ENCODE measurements at places on chromosomes 4 and X.

DNA sequence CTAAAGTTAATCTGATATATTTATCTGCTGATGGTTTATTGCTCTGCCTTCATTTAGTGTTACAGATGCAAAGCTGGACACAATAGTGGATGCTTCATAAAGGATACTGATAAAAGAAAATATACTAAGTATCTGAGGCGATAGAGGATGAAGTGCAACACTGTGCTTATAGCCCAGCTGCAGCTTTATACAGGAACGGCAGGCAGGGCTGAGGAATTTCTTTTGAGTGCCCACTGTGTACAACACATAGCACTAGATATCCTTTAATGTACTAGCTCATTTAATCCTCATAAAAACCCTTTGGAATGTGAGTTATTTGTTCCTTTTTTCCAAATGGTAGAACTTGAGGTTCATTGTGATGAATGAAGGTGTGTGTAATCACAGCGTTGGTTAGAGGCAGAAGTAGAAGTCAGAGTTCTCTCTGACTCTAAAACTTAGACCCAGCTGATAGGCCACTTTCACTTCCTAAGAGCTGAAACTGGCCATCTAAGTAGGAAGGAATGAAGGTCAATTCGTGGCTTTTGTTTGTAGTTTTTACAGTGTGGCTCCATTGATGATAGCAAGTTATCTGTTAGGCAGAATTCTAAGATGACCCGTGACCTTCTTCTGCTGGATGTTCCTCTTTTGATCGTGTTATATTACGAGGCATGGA, 138.0 kb downstream of the VEGFC start:
- no peak for DNase-seq

GRCh38 chr4:12595986-12596385, 888.2 kb downstream of the RAB28 start:
- no peak for DNase-seq

GRCh38 chr4:4217113-4217512, 9.6 kb downstream of the OTOP1 start:
- DNase-seq, result no peak

GRCh38 chr4:185358959-185359358, 36.8 kb downstream of the LRP2BP start:
- no peak for DNase-seq

DNA sequence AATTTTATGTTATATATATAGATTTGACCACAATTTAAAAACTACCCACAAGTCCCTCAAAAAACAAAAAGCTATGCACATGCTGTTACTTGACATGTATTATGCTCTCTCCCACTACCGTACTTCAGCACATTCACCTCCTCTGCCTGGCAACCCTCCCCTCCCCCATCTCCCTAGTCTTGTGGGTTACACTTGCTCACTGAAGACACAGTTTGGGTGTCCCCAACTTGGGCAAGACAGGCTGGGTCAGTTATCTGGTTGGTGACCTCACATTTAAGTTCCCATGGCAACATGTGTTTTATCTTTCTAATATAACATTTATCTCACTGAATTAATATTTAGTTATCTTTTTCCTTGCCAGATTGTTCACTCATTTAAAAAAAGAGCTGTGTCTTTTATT, 32.7 kb downstream of the SEC24D start:
- no peak for DNase-seq

DNA sequence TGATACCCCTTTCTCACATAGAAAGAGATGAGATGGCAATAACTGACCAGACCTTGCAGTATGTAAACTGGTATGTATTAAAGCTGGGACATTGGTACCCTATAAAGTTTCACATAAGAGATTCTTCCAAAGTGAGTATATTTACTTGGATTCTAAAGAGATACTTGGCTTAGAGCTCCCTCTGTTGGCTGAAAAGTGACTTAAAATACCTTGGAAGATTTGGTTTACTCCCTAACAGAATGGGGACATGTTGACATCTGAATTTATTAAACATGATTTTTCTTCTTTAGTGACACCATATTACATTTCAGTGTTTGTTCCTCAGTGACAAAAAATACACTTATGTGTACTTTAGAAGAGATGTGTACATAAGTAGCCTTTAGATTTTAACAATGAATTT, 47.9 kb upstream of the RGN start:
- DNase-seq, result no peak

GRCh38 chr4:81605271-81605670, 133.6 kb upstream of the RASGEF1B start:
- DNase-seq, result no peak

DNA sequence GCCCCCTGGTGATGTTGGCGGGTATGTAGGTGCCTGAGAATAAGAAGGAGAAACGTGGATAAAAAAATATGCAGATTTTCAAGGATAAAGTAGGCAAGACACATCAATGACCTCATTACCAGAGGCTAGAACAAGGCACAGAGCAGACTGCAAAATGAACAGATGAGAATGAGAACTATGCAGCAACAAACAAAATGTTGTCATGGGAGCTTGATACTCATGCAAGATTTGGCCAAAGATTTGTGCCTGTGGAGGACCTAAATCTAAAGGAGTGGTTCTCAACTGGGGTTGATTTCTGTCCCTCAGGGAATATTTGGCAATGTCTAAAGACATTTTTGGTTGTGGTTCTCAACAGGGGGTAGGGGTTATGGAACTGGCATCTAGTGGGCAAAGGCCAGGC, 177.3 kb downstream of the FRMPD4 start:
- no peak for DNase-seq

GRCh38 chr4:72974694-72975487, 94.6 kb downstream of the COX18 start:
- no peak for DNase-seq

GRCh38 chrX:103607364-103608305, at the start of gene TCEAL3:
Gene TCEAL3 (plus strand): TSS chrX:103607963. CDS start chrX:103609065, 1,102 bp downstream.
- DNase-seq, result peak; percentile 25

DNA sequence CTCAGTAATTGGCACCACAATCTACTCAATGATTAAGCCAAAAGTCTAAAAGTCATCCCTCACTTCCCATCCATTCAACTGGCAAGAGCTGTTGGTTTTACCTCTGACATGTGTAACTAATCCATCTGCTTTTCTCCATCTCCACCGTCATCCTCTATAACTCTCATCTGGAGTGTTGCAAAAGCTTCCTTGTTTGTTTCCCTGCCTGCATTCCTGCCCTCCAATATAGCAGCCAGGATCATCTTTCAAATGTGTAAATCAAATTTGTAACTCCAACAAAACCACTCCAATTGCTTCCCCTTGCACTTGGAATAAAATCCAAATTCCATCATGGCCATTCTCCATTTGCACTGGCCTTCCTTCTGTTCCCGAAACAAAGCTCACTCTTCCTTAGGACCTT, 4.3 kb upstream of the PLAC8 start:
- no peak for DNase-seq

DNA sequence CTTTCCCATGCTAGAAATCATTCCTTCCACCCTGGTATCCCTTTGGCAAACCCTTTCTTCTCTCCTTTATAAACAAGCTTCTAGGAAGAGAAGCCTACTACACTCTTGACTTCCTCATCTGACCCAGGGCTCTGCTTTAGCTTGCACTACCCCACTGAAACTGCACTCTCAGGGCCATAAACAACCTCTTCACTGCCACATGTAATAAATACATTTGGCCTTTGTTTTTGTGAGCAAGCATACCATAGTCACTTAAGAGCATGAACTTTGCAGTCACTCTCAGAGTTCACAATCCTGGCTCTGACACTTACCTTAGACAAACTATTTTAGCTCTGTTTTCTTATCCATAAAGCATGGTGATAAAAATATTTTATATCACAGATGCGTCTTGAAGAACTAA, 50.7 kb upstream of the USP38 start:
- DNase-seq, result no peak

GRCh38 chr4:13137390-13137789, 346.8 kb downstream of the RAB28 start:
- no peak for DNase-seq

- no peak for DNase-seq
These were observed 341 bp upstream of the PRPS2 start for GRCh38 chrX:12790885-12791256.

GRCh38 chr4:150289881-150290280, 211.6 kb downstream of the DCLK2 start:
- no peak for DNase-seq

DNA sequence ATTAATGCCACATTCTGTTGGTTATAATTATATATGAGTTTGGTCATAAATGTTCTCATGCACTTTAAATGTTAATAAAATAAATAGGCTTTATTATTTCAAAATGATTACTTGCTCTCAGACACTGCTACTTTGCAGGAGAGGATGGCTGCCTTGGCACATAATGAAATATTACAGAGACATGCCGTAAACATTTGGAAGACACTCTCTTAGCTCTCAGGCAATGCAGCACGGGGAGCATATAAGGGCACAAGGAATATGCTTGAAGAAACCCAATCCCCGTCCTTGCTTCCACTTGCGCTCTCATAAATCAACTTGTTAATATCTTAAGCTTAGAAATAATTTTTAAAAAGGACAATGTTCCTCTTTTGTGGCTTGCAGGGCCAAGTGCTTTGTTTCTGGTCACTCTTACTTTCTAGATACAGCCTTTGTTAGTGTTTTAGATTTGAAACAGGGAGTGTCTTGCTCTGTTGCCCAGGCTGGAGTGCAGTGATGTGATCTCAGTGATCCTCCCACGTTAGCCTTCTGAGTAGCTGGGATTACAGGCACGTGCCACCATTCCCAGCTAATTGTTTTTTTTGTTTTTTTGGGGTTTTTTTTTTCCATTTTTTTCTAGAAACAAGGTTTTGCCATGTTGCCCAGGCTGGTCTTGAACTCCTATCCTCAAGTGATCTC, 445.0 kb downstream of the SPRY1 start:
- DNase-seq, result no peak

DNA sequence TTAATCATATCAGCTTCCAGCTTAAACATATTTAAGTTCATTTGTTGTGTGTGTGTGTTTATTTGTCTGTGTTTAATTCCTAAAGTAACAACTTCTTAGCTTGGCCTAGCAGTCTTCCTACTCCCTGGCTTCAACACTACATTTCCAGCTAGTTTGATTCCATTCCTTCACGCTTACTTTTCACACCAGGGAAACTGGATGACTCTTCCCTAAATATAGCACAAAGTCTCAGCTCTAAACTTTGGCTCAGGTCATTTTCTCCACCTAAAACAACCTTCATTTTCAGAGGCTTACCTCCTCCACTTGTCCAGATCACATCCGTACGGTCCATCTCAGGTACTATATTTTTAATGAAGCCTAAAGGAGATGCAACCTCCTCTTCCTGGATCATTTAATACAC, 94.4 kb downstream of the KCTD8 start:
- DNase-seq, result no peak

GRCh38 chr4:88060431-88060830, 53.0 kb downstream of the PKD2 start:
- DNase-seq, result no peak

DNA sequence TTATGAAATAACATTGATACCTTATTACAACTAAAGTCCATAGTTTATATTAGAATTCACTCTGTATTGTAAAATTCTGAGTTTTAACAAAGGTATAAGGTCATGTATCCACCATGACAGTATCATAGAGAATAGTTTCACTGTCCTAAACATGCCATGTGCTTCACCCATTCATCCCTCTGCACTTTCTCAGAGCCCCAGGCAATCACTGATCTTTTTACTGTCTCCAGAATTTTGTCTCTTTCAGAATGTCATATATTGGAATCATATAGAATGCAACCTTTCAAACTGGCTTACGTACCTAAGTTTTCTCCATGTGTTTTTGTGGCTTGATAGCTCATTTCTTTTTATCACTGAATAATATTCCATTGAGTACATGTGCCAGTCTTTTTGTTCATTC, 33.9 kb downstream of the SNCA start:
- no peak for DNase-seq

GRCh38 chrX:22650691-22651090, 349.1 kb upstream of the DDX53 start:
- DNase-seq, result no peak

- DNase-seq, result no peak
These were observed 53.7 kb downstream of the CHM start for GRCh38 chrX:85993539-85994197.

DNA sequence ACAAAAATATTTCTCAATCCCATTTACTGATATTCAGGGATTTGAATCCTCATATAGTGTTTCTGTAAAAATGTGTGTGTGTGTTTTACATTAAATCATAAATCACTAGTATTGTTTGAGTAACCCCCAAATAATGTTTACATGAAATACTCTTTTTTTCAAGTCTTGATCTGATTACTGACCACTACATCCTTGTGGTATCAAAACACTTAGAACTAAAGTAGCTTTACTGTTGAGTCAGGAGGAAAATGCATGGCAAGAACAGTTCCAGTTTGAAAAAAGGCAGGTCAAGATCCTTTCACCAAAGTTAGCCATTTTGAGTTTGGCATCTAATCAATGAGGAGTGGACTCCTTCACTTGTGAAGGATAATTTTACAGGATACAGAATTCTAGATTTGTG, 3.6 kb upstream of the WDR19 start:
- no peak for DNase-seq

- no peak for DNase-seq
These were observed 33.6 kb downstream of the TMEM154 start for GRCh38 chr4:152646221-152646620.

DNA sequence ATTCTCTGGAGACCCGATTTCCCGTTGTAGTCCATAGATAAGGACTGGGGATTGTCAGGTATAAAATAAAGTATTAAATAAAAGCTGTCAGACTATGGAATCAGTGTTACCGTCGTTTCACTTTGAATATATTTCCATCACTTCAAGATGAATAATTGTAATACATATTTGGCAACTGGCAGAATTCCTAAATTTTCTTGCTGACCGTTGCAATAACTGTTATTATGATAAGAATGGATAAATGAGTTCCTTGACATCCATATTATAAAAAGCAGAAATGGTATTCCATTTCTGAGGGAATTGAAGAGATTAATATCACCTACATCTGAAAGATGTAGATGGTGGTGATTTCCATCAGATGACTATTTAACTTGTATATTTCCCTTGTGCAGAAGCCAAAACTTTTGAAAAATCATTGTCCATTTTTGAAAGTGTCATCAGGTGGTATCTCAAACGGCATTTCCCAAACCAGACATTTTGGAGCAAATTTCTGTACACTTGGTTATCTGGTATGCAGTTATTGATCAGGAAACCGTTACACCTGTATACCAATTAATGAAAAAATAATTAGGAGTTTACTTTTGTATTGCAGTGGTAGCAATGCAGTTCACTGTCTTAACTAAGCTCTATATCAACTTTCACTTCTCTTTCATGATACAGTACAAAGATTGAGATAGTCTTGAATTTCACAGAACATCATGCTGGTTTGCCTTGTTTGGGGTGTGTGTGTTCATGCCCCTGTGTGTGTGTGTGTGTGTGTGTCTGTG, 878.5 kb downstream of the PCDH18 start:
- DNase-seq, result no peak

DNA sequence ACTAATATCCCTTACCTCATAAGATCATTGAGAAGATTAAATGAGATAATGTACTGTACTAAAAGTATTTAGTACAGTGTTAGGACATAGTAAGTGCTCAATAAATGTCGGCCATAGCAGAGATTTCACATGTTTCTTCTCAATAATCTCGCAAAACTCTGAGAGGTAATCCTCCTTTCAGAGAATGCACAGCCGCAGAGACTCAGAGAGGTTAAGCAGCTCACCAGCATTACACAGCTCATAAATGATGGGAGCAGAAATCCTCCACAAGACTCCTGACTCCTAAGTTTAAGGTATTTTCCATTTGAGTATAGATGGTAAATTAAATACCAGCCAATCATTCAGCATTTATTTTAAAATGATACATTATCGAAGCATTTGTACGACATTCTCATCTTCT, 34.6 kb downstream of the FAM114A1 start:
- no peak for DNase-seq

Data from stimulated activated CD4-positive, alpha-beta T cell treated with anti-CD3 and anti-CD28 coated beads, Interleukin-4, amount 100 ng/mL, for 4 hours (primary cell).